ENCODE measurements at places on chromosomes 11 and 22.

DNA sequence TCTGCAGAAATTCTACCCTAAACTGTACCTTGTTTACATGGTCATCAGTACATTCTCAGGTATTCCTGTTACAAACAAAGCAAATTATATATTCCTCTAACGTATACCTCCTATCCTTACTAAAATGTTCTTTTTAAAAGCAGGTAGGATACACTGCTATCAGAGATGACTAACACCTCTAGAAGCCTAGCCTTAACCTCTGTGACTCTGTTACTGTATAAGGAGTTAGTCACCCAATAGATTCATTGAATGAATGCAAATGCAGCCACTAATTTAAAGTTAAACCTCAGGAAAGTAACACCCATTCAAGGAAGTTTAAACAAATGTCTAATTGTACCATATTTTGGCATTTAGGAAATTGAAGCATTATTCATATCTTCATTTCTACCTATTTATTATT is 82.2 kb downstream of the FCHSD2 start:
- no peak for DNase-seq

DNA sequence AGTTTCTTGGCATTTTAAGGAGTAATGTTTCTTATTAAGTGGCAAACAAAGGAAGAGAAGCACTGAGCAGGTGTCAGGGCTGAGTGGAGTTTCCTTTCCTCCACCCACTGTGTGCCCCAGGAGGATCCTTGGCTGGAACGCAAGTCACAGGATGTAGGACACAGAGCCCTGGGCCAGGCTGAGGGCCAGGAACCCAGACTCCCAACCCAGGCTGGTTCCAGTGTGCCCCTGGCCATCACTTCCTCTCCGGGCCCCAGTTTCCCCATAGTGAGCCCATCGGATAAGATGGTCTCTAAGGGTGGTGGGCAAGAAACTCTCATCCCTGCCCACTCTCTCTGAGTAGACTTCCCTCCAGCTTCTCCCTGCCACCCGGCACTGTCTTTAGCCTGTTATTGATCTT is 45.3 kb downstream of the LMO1 start:
- no peak for DNase-seq

- peak; percentile 63 for DNase-seq
Measured at GRCh38 chr11:61554172-61554988, 26.5 kb downstream of the SYT7 start.

GRCh38 chr11:47186076-47186699 is at the start of gene PACSIN3:
TSS of gene PACSIN3 (minus strand) at chr11:47186434. CDS start at chr11:47182727, 3,707 bp downstream.
- DNase-seq = peak; percentile 37

DNA sequence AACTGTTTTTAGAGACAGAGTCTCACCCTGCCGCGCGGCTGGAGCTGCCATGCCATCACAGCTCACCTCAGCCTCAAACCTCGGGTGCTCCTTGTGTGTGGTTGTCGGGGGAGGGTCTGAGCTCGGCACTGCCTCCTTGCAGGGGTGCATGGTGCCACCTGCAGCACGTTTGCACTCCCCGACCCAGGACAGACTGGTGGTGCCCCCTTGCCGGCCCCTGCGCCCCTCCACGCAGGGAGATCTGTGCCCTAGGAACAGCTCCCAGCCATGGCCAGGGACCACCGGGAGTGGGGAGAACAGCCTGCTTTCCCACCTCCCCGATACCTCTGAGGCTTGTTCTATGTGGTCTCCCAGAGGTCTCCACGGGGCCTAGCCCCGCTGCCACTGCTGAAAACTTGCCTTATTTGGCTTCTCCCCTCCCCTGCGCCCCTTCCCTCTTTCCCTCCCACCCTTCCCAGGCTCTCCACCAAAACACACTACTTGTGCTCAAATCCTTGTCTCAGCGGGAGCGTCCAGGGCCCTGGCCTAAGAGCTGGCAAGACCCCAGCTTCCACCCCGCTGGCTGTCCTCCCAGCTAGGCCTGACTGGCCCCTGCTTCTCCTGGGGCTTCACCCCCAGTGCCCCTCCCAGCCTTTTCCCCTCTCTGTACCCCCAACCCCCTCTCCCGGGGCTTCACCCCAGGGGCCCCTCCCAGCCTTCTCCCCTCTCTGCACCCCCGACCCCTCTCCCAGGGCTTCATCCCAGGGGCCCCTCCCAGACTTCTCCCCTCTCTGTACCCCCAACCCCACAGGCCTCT is 13.4 kb upstream of the TPCN2 start:
- DNase-seq = no peak

GRCh38 chr11:73154178-73154577 is 12.1 kb upstream of the FCHSD2 start:
- no peak for DNase-seq

DNA sequence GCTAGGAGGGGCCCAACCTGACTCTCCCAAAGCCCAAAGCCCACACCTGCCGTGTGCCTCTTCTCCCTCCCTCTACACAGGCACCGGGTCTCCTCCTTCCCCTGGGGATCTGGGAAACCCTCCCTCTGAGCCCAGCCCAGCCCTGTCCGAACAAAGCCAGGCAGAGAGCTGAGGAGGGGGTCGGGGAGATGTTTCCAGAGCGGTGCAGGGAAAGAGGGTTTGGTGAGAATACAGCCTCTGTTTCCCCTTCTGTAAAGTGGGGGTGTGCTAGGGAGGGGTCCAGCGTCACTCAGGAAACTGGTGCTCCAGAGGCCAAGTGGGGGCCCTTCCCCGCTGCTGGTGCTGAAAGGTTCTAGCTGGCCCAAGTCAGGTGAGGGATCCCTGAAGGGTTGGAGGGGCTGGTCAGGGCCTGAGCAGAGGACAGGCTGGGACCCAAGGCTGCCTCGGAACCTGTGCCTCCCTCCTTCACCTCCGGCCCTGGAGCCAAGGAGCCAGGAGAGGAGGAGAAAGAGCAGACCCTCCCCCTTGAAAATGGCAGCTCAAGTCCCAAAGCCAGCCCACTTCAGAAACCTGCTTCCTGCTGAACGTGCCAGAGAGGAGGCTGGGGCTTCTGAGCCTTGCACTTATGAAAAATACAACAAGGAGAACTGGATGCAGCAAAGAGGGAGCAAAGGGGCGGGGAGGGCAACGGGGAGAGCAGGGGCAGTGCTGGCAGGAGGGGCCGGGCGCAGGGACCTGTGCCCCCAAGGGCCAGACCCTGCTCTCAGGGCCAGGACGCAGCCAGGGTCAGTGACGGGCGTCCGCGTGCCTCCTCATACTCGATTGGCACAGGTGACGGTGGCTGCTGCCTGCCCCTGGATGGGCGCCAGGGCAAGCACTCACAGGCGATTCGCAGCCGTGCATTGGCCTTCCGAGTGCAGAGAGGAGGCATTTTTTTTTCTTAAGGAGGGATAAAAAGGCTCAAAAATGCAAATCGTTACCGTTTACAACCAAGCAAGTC is 43.2 kb downstream of the MACROD1 start:
- DNase-seq = no peak

DNA sequence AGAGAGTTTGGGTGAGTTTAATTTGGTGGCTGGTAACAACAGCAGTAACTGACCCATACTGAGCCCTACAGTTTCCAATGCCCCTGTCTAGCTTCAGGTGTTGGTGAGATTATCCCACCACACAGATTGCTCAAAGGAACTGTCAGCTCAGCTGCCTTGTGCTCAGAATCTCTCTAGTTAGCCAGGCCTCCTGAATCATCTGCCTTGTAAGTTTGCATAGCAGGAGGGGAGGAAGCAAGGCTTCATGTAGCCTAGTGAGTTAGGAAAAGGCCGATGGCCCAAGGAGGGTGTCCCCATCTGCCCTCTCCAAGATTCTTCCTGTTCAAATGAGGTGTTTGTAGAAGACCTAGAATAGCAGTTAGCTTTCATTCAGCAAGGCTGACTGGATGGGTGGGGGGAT is 74.3 kb downstream of the MICAL2 start:
- DNase-seq = no peak

GRCh38 chr11:36672815-36673450 is 74.9 kb upstream of the RAG2 start:
- DNase-seq = no peak

DNA sequence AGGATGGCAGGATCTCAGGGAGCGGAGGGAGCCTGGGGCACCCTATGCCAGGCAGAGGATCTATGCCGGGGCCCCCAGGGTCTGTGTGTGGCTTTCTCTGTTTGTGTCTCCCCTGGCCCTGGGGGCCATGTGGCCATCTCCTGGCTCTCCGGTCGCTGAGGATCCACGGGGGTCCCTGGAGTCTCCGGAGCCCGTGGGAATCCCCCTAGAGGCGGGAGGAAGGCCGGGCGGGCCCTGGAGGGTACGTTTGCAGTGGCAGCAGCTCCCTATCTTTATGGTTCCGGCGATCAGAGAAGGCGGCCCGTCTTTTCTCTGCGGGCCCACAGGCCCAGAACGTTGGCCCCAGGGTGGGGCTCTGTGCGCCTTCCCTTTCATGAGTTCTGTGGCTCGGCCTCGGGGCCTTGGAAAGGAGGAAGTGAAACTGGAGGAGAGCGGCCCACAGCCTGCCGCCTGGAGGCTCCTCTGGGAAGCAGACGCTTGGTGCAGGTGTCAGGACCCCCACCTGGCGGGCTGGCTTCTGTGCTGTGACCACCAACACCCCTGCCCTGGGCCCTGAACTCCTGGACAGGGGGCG is 82.1 kb downstream of the KCNQ1 start:
- no peak for DNase-seq

DNA sequence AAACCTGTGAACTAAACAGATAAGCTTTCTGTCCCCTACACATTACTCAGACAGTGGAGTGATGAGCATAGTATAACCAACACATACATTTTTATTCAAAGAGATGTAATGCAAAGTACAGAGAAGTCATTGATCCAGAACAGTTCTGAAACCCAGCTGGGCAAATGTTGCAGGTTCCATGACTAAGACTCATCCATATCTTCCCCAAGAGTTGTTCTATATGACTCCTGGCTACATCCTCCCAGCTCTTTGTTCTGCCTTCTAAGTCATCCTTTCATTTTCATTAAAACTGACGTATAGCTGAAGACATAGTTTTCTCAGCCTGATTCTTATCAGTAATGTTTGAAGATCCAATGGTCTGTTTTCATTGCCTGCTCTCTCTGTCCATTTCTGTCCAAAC is 47.3 kb downstream of the PLAAT5 start:
- no peak for DNase-seq

- DNase-seq = peak; percentile 25
Measured at GRCh38 chr11:128720522-128720985, 26.7 kb downstream of the FLI1 start.

- DNase-seq = no peak
Measured at GRCh38 chr11:73366265-73366610, 10.0 kb upstream of the RELT start.

DNA sequence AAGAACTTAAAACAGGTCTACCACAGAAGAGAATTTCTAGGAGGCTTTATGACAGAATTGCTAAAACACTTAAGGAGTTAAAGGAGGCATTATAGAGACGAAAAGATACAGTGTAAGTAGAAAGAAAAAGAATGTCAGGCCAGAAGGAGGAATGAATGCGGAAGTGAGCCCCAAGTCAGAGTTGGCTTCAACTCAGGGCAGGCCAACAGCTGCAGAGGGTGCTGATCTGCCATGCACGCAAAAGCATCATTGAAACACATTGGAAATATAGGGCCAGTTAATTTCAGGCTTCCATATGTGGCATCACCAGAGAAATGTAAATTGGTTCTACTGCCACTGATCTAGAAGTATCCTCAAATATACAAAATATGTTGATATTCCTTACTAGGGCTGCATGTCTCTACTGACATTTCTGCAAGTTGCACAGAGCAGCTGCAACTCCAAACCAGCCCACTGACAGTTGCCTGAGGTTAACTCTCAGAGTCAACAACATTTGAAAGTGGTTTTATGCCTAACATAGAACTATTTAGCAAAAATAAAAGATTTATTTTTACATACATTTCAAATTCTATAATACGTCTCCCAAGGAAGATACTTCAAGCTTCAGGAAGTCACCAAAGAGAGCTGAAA is 324.1 kb downstream of the C11orf87 start:
- DNase-seq = no peak

- no peak for DNase-seq
Measured at GRCh38 chr11:113578033-113578380, 102.8 kb upstream of the DRD2 start.

- DNase-seq = no peak
Measured at GRCh38 chr11:72114570-72114969, 2.1 kb upstream of the ANAPC15 start.

DNA sequence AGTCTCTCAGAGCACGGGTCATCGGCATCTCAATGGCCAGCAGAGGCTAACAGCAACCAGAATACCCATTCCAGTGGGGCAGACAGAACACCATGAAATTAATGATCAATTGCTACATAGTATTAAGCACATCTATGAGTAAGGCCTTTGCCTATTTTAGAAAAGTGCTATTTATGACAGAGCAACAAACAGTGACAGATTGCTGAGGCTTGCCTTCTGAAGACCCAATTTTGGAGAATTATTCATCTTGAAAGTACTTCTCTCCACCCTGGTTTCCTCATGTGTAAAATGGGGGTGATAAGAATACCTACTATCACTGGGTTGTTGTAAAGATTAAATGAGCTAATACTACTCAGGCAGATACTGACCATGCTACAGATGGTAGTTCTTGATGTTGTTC is 232.7 kb downstream of the TENM4 start:
- DNase-seq = no peak
